ENCODE measurements at places on chromosomes 16 and 17. TPM values are rescaled to one million over a fixed set of nuclear protein-coding genes. Genes with fewer than 3 reads are reported as not detected.

Gene MATCAP1
- 49.5 TPM for total RNA-seq

Gene PPL
- 0.05 TPM for total RNA-seq

Gene LYRM9
- total RNA-seq: 3.5 TPM

Gene MT1F
- 9.0 TPM for total RNA-seq

Gene CFAP97D1
- total RNA-seq: 0.07 TPM

Gene COA3
- total RNA-seq: 27.9 TPM

Gene KRT25
- not detected for total RNA-seq

Gene G6PC1
- not detected for total RNA-seq

Gene WSCD1
- total RNA-seq: not detected

Gene DLX4
- total RNA-seq: 0.81 TPM

GRCh38 chr17:50976951-50977472, 110.9 kb upstream of the TOB1 start:
- DNase-seq: no peak

DNA sequence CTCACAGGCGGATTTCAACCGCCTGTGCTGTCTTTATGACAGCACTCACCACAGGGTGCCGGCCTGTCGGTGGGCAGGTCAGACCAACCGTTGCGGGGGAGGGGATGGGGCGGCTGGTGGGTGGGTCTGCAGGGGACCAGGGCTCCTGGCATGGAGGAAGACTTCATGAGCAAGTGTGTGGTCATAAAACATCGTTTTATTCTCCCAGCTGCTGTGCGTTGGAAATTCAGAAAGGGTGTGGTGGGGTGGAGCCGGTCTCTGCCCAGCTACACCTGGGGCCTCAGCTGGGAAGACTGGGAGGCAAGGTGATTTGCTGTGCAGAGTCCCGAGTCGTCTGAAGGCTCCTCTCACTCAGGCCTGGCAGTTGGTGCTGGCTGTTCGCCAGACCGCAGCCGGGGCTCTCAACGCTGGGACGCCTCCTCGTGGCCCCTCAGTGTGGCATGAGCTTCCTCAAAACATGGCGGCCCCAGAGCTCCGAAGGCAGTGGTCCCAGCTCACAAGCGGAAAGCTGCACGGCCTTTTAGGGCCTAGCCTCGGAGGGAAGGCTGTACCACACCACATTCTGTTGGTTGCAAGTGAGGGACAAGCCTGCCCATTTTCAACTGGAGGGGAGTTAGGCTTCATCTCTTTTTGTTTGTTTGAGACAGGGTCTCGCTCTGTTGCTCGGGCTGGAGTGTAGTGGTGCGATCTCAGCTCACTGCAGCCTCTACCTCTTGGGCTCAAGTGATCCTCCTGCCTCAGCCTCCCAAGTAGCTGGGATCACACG, 45.8 kb upstream of the GSE1 start:
- DNase-seq: peak; percentile 41

- DNase-seq: no peak
Observed at GRCh38 chr17:59093702-59094231, 12.9 kb downstream of the TRIM37 start.

GRCh38 chr16:2392025-2392424, 37.2 kb upstream of the CCNF start:
- DNase-seq: no peak

- DNase-seq: peak; percentile 34
Observed at GRCh38 chr17:37490638-37491614, 1.2 kb downstream of the DUSP14 start.

GRCh38 chr16:50581845-50582244, 33.6 kb downstream of the NKD1 start:
- no peak for DNase-seq

DNA sequence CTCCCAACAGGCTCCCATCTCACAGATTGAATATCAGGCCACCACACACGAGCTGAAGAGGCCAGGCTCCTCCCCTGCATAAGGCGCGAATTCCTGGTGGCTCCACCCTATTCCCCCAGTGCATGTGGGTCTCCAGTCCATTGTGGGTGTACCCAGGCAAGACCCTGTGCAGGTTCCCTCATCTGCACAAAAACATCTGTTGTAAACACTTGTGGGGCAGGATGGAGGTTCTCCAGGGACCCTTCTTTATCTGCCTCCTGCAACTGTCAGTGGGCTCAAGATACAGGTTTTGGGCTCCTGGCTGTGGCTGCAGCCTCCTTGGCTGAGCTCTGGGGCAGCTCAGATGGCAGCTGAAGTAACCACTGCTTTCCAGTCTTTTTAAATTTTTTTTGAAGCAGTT, 17.6 kb upstream of the LGALS9 start:
- no peak for DNase-seq

DNA sequence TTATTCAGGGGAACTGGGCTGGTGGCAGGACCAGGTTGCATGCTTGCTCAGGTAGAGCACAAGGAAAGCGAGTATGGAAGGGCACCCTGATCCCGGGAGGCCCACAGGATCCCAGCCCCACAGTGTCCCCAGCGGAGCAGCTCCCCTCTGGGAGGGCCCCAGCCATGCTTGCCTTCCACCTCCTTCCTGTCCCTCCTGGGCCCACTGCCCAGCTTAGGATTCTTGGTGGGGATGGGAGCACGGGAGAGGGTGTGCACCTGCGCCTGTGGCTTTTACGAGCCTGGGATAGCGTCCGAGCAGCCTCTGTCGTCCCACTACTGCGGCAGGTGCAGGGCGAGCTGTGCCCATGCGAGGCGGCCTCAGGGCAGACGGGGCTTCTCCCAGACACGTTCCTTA, 114.5 kb downstream of the BANP start:
- DNase-seq: no peak

- no peak for DNase-seq
Observed at GRCh38 chr17:17079336-17079735, 37.1 kb downstream of the MPRIP start.

- DNase-seq: no peak
Observed at GRCh38 chr17:36850790-36851189, 86.5 kb upstream of the LHX1 start.

DNA sequence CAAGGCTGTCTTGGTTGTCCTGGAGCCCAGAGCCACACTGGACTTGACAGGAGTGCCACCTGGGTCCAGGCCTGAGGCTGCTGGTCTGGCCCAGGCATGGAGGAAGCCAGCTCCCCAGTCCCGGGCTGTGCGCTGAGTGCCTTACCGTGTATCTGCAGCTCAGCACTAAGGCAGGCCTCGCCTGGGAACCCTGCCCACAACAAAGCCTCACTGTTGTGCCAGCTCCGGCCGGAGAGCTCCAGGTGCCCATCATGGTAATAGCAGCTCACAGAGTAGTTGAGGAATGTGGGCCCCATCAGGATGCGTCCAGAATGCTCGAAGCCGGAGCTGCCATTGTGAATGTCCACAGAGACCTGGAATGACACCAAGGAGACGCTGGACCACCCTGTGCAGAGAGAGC, 72.2 kb downstream of the RMI2 start:
- no peak for DNase-seq

GRCh38 chr17:79017546-79018369, 6.2 kb upstream of the C1QTNF1 start:
- DNase-seq: no peak

DNA sequence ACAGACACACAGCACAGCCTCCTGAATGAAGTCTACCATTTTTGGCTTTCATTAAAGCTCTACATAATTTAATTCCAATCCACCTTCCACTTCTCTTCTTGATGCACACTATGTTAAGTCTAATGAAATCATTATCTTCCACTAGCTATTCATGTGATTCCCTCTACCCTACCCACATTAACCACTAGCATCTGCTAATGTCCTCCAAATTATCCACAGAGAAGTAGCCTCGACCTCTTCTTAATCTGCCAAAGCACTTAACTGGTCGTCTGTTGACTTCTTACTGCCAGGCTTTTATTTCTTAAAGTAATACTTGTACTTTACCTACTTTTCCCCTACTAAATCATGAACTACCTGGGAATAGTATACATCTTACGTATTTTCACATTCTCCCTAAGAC, 91.8 kb downstream of the NCOR1 start:
- DNase-seq: no peak

DNA sequence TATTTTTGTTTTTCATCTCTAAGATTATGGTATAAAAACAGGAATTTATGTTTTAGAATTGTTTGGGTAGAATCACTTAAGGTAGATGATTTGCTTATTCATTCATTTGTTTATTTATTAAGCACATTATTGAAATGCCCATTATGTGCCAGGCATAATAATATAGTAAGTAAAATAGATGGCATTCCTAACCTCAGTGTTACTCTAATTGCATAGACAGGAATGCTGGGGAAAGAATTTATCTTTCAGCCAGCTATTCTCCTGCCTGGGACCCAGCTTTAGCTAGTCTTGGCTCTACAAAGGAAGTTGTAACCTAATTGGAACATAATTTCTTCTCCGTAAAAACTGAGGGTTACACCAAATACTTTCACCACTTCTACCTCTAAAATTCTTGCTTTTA, 44.6 kb downstream of the NFAT5 start:
- DNase-seq: no peak

- DNase-seq: no peak
Observed at GRCh38 chr16:68427649-68428303, 20.5 kb downstream of the SMPD3 start.

- peak; percentile 90 for DNase-seq
Observed at GRCh38 chr17:49556223-49556943, 19.3 kb upstream of the NXPH3 start.

DNA sequence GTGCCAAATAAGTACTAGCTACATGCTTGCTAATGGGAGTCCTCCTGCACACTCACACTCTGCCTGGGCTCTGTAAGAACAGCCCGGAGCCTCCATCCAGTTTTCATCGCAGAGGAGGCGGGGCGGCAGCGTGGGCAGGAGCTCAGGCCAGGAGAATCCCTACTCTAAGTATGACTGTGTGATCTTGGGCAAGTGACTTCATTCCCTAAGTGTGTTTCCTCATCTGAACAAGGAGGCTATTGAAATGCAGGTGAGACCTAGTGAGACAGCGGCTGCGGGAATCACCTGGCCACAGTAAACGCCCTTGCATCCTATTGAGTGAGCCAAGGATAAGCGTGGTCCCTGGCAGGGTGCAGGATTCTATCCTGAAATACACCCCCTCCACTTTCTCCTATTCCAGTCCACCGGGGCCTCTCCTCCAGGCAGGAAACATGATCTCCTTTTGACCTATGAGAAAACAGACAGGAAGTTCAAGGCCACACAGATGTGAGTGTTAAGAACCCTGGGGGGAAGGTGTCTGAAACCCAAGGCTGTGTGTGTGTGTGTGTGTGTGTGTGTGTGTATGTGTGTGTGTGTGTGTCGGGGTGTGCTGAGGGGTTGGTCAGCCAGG, 5.2 kb upstream of the RAI1 start:
- DNase-seq: peak; percentile 68

Data from activated CD8-positive, alpha-beta T cell treated with anti-CD3 and anti-CD28 coated beads for 36 hours (primary cell).